SIG-M5 (cell line): ENCODE measurements at places on chromosomes 5 and 9.

GRCh38 chr9:125272697-125273096 lies 11.1 kb downstream of the GAPVD1 start:
- DNase-seq = no peak

DNA sequence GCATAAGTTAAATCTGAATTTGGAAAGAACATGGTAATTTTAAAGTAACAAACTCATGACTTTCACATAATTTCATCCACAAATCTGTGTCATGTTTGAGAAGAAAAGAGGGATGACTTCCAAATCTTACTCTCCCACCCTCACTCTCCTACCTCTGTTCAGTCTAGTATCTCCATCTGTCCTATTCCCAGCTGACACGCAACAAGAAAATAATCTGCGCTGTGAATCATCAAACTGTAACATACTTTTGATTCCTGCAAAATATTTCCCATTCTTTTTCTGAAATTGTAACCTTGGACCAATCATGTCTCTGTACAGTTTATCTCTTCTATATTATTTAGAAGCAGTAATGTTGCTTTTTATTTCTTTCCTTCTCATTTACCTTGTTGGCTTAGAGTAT lies 91.4 kb downstream of the SLC12A2 start:
- no peak for DNase-seq

GRCh38 chr5:147935032-147935431 lies 28.7 kb upstream of the C5orf46 start:
- no peak for DNase-seq

DNA sequence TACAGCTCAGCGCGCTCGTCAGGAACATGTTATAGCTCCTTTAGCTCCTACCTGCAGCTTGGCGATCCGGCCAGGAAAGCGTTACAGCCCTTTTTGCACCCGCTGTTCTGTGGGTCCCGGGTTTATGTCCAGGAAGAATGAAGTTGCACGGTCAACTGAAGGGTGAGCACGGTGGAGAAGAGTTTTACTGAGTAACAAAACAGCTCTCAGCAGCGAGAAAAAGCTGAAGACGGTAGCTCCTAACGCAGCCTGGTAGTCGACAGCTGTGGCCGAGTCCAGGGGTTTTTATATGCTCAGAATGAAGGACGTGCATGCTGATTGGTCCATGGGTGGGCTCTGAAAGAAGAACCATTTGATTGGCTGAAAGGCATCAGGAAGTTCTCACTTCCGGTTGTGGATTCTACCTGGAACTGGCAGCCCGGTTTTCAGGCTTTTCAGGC lies 1830.1 kb upstream of the NUDT12 start:
- DNase-seq = no peak

- no peak for DNase-seq
Measured at GRCh38 chr9:126204708-126205225, 121.9 kb upstream of the MVB12B start.

DNA sequence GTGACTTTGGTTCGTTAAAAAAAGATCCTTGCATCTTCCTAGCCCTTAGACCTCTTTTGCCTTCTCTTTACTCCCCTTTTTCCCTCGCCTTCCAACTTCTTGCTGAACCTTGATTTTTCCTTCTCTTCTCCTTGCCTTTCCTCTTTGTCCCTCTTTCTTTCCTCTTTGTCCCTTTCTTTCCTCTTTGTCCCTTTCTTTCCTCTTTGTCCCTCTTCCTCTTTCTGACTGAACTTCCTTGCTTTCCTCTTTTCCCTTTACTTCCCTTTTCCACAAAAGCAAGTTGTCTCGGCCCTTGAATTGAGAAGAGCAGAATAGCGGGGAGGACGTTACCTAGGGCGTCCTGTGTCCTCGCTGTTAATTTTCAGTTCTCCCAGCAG lies 1.4 kb upstream of the MLLT3 start:
- no peak for DNase-seq

- DNase-seq = no peak
Measured at GRCh38 chr9:85224301-85224700, 517.5 kb downstream of the AGTPBP1 start.

DNA sequence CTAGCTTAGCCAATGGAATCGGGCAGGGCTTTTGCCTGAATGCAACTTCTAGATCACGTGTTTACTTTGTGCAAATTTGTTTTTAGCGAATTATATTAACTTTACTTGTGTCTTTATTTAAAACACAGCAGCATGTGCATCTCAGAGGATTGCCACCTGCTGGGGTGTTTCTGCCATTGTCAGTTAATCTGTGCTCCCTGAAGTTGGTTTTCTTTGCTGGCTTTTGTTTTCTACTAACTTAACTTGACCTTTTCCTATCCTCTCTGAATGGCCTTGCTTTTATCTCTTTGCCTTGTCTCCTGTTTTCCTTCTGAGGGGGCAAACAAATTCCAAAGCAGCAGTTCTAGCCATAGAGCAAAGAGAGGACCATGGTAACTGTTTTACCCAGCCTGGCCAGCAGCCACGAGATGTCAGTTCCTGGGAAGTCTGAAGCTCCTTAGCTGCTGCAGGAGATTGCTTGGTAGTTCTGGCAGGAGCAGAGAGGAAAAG lies 67.6 kb downstream of the ARHGEF28 start:
- DNase-seq = no peak
